ENCODE measurements at places on chromosomes 4 and X. TPM values are rescaled to one million over a fixed set of nuclear protein-coding genes. Genes with fewer than 3 reads are reported as not detected.

DNA sequence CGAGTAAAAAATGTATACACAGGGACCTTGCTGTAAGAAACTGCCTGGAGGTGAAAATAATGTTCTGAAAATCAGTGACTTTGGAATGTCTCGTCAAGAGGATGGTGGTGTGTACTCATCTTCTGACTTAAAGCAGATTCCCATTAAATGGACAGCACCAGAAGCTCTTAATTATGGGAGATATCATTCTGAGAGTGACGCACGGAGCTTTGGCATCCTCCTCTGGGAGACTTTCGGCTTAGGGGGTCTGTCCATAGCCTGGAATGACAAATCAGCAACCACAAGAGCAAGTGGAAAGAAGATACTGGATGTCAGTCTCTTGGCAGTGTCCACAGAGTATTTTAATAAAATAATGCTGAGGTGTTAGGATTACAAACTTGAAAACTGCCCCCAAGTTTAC is 129.4 kb downstream of the THOC2 start:
- DNase-seq: no peak

- no peak for DNase-seq
Observed at GRCh38 chr4:125770814-125771398, 456.2 kb downstream of the FAT4 start.

SMIM31 gene
- 0.86 TPM for polyA plus RNA-seq

GRCh38 chr4:52822972-52823701 is 39.0 kb upstream of the RASL11B start:
- no peak for DNase-seq

DNA sequence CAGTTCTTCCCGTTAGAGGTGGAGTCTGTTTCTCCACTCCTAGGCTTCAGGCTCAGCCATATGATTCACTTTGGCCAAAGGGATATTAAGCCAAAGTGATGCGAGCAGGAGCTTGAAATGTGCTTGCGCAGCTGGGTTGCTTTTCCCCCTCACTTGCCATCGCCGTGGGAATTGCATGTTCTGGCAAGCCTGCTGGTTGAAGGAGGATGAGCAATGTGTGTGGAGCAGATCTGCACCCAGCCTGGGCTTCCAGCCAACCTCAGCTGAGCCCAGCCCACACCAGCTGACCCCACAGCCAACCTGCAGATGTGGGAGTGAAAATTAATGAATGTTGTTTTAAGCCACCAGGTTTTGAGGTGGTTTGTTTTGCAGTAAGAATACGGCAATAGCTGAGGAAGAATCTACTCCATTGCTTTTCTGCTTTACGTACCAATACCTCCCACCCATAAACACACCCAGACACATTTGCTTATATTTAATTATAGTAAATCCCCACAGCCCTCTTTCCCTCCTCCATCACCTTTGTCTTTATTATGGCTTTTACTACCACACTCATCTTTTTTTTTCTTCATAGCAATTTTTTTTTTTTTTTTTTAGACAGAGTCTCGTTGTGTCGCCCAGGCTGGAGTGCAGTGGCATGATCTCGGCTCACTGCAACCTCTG is 132.8 kb upstream of the FUNDC1 start:
- peak; percentile 17 for DNase-seq

DNA sequence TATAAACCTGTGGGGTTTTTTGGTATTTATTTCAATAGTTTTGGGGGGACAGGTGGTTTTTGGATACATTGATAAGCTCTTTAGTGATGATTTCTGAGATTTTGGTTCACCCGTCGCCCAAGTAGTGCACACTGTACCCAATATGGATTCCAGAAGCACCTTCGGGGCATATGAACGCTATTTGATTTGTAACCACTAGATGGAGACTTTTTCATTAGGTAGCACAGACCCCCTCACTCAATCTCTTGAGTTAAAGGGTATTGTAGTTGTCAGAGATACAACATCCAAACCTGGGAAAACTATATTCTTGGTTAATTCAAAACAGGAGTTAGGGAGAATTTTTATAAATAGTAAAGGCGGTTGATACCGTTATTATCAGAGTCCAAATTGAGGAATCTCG is 79.8 kb downstream of the SPANXN3 start:
- no peak for DNase-seq

GRCh38 chr4:164396439-164396838 is 357.5 kb upstream of the SMIM31 start:
- DNase-seq: peak; percentile 5

CCDC110 gene
- 2.7 TPM for polyA plus RNA-seq

DNA sequence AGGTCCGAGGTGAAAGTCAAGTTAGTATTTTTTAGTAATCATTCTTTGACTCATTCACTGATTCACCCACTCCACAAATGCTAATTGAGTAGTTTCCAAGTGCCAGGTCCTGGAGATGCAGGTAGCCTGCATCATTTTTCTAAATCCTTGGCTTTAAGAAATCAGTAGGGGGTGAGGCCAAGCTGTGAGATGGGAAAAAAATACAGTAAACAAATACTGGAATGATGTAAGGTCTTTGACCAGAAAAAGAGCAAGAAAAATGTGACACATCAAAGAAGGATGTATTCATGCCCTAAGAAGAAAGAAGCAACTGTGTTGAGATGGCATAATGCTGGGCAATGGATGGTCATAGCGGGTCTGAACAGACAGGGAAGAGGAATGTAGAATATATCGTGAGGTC is 1386.6 kb downstream of the PCDH7 start:
- no peak for DNase-seq

Data from left kidney (tissue), 8 donors.